Ecto neural progenitor cell (in vitro differentiated cells): ENCODE measurements at places on chromosomes 5 and 9.
A peak's percentile ranks its signal among the peaks of the same experiment; 100 is the strongest.

- DNase-seq = no peak
Measured at GRCh38 chr5:134267366-134268018, 41.6 kb upstream of the PPP2CA start.

- no peak for DNase-seq
Measured at GRCh38 chr5:111259636-111260035, 35.5 kb downstream of the CAMK4 start.

GRCh38 chr5:77852514-77853352 is 76.6 kb upstream of the TBCA start:
- DNase-seq = peak; percentile 82

DNA sequence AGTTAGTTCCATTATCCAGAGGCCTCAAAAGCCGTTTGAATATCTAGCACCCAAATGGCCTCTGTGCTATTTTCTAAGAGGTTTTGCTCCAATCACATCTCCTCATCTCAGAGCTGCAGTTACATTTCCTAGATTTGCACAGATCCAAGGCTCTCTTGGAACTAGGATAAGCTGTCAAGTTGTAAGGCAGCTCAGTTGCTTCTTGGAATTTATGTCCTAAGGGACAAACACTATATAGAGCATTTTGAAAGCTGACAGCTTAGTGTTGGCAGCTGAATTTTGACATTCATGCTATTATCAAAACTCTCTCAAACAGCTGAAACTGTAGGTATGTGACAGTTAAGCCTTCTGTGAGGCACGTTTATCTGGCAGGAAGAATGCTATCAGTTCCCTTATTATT is 97.0 kb downstream of the MACIR start:
- no peak for DNase-seq

DNA sequence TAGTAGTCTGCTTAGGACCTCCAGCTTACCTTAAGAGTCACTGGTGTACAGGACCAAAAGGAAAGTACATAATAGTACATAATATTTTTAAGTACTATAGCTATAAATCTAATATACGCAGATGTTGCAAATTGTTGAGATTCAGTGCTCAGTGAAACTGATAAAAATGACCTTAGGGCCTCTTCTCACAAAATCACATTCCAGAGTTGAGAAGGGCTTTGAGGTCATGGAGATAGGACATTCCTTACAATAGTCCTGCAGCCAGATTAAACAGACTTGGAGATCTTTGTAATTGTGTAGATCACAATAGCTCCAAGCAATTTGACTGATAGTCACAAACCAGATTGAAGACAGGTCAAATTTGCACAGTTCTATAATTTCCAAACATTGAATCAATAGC is 37.7 kb upstream of the PCSK1 start:
- no peak for DNase-seq

- DNase-seq = peak; percentile 70
Measured at GRCh38 chr5:4868140-4868735, 271.9 kb upstream of the ADAMTS16 start.

DNA sequence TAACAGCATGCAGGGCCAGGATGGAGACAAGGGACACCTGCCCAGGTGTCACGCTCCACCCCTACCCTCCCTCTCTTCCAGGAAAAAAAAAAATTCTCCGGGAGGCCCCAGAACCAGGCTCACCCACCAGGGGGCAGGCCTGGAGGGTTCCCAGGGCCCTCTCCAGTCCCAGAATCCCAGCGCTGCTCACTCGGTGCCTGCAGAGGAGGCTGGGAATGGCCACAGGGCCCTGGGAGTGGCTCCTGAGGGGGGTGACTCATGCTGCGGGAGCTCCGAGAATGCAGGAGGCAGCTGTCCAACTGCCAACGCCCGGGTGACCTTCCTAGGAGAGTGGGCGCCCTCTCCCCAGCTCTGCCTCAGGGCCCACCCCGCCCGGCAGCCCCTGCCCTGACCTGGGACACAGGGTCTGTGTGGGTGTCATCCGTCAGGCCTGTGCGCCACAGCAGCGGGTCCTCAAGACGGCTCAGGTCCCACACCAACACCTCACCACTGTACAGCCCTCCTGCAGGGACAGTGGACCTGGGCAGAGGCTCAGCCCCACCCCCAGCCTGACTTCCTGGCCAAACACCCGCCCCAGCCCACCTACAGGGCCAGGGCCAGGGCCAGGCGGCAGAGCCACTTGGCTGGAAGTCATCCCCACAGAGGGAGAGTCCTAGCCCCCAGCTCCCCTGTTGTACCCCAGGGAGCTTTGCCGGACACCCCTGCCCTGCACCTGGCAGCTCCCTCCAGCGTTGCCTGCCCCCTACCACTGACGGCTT is 21.2 kb downstream of the DYNC2I2 start:
- DNase-seq = peak; percentile 76

DNA sequence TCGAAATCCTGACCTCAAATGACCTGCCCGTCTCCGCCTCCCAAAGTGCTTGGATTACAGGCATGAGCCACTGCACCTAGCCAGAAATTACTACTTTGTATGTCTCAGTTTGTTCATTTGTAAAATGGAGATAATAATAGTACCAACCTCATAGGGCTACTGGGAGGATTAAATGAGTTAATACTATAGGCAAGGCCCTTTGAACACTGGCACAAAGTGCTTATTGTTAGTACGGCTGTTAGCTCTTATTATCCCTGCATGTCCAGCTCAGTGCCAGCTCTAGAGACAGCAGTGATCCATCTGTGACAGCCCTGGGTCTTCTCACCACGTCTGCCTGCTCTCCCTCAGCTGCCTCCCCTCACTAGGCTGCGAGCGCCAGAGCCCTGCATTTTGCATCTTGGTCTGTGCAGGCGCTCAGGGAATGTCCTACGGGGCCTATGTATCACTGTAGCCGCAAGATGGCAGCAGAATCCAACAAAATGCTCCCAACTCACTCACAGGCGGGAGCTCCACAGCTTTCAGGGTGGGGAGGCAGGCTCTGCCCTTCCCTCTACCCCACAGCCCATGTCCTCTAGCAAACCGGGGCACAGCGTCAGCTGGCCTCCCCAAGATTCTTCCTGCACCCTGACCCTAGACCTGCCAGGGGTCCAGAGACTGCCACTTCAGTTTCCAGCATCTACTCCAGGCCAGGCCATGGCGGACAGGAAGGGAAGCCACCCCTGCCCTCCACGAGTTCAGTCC is 17.7 kb upstream of the AKNA start:
- peak; percentile 84 for DNase-seq

- peak; percentile 83 for DNase-seq
Measured at GRCh38 chr9:129225815-129226214, 47.8 kb upstream of the IER5L start.
